Eye (tissue), 1 donor: ENCODE measurements at places on chromosomes 13 and 19.
A peak's percentile ranks its signal among the peaks of the same experiment; 100 is the strongest.

DNA sequence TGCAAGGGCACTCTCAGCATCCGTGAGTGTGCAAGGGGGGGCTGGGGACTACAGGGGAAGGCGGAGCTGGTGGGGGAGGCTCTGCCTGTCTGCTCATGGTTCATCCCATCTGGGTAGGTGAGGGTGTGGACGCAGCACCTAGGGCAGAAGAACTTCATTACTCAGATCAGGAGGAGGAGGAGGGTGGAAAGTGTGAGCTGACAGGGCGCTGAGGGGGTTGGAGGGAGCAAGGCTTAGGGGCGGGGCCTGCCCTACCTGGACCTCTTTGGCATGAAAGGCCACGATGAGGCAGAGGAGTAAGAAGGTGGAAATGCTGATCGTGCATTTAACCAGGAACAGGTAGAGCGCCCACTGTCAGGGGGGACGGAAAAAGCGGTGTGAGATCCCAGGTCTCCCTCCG is 4.5 kb downstream of the KCNN4 start:
- no peak for DNase-seq

- peak; percentile 62 for DNase-seq
Observed at GRCh38 chr19:56732976-56733375, 61.4 kb upstream of the ZNF835 start.

DNA sequence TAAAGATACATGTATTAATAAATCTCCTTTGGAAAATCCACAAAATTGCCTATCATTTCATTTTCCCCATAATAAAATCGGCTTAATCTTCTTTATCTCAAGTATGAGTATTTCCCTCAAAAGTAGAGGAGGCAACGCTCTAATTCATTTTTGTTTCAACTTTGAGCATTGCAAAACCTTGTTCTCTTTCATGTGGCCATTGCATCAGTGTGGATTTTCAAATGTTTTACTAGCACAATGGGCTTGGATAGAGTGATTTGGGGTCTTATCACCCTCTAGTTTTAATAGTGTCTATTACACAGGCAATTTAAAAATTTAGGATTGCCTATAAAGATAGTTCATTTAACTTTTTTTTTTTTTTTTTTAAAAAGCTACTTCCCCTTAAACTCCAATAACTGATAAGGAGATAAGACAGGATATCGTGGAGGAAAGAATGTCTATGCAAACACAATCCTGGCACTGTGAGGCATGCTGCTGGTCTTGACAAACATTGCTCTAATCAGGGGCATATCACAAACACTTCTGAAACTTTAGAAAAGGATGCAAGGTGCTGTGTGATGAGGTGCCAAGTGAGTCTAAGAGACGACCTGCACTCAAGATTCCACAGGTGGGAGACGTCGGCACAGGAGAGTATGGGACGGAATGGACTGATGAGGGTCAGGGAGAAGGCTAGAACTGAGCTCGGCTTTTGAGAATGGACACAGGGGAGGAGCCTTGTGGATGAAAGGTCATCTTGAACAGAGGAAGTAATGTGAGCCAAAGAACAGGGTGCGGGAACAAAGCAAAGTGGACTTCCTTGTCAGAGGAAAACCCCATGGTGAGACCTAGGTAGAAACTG is 199.7 kb downstream of the IRS2 start:
- no peak for DNase-seq

- no peak for DNase-seq
Observed at GRCh38 chr19:6413721-6414643, 10.6 kb downstream of the KHSRP start.
